ENCODE measurements at places on chromosomes 2 and 18.

- no peak for DNase-seq
These were observed 33.4 kb downstream of the UGP2 start for GRCh38 chr2:63875131-63875527.

- DNase-seq = no peak
These were observed 599.1 kb downstream of the NYAP2 start for GRCh38 chr2:225998653-225999052.

- no peak for DNase-seq
These were observed 792.7 kb downstream of the RNF144A start for GRCh38 chr2:7709907-7710306.

- no peak for DNase-seq
These were observed 10.7 kb upstream of the POLE4 start for GRCh38 chr2:74947703-74948102.

GRCh38 chr2:96121414-96121813, 5.0 kb upstream of the ADRA2B start:
- DNase-seq = no peak

GRCh38 chr2:186653511-186653910, 40.3 kb upstream of the FAM171B start:
- no peak for DNase-seq

Data from H7 (cell line).